Right ventricle myocardium inferior (tissue), 1 donor: ENCODE measurements at places on chromosomes 7 and 10. TPM values are rescaled to one million over a fixed set of nuclear protein-coding genes. Genes with fewer than 3 reads are reported as not detected.
A peak's percentile ranks its signal among the peaks of the same experiment; 100 is the strongest.

DNA sequence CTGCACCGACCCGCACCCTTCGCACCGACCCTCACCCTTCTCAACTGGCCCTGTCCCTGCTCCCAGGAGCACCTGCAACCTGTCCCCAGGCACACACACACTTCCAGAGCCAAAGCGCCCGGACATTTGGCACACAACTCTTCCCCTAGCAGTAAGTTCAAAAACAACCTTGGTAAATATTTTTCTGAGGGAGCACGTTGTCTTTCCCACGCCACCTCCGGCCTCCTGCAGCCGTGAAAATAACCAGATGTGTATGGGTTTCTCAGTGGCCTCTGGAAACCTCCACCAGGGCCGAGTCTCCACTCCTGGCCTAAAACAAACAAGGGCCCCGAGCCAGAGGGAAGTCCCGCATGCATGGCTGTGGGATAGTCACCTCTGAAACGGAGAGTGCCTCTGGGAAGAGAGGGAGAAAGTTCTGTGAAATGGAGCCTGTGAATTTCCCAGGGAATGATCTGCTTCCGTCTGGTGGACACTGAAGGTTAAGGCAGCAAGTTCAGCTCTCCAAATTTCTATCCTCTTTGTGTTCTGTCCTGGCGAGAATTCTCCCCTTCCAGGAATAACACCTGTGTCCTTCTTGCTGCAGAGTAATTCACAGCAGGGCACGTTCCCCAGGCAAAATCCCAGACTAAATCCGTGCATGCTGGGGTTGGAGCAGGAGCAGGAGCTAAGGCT lies 15.8 kb downstream of the PODXL start:
- peak; percentile 58 for DNase-seq

GRCh38 chr10:103225939-103226338 lies 19.7 kb upstream of the RPEL1 start:
- DNase-seq: no peak

Gene VIPR2
- total RNA-seq: 17.0 TPM

DNA sequence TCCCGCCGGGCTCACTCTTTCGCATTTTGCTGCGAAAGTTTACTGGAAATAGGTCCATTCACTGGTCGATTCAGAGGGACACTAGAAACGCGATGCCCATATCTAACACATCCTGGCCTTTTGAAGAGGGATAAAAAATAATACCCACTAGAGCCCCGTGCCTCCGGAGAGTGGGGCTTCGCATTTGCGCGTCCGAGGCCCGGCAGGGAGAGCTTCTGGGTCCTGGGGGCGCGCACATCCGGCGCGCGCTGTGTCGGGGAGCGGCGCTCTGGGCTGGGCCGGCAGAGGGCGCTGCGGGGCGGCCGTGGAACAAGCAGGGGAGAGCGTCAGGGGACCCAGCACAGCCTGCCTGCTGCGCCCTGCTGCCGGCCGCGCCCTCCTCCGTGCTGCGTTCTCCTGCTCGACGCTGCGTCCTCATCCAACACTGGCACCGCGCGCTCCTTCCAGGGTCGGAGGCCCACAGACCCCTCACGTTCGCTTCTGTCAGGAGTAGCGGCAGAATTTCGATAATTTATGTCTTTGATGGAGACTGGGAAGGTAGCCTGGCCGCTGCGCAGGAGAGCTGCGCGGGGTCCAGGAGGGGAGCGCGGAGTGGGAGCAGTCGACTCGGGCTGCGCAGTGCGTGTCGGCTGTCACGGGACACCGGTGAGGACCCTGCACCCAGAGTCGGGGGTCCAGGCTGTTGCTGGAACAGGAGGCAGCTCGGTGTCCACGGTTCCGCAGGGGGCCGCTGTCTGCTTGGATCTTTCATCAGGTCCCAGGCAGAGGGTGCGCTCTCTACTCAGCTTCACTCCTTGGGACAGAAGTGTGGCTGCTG lies 41.5 kb upstream of the ZNF32 start:
- DNase-seq: peak; percentile 92

- no peak for DNase-seq
These were observed 471.0 kb downstream of the GFRA1 start for GRCh38 chr10:115801992-115802391.

GRCh38 chr10:604716-605631 lies 84.5 kb downstream of the DIP2C start:
- DNase-seq: no peak

DNA sequence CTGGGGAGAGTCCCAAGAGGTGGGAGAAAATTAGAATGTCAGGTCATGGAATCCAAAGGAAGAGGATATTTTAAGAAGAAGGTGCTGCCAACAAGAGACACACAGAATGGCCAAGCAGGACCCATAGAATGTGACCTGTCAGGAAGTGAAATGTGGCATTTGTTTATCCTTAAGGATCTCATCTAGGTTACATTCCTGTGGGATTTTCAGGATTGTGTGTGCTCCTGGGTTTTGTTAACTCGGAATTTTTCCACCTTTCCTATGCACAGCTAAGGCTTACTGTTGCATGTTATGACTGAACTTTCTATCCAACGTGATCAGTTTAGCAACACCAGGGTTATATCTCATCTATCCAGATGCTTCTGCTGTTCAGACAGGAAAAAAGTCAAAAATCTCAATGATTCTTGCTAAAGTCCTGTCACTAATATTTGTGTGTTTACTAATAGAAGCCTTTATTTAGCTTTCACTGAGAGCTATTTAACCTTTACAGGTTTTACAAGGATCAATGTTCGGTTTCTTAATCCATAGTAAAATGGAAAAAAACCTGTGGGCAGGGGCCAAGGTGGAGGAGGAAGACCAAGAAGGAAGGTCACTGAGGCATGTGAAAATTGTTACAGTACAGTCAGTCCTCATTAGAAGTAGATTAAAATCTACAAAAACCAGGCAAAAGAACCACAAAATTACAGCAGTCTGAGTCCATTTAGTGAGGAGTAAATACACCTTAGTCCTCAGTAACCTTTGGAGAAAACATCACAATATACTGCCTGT lies 437.8 kb upstream of the NPVF start:
- DNase-seq: no peak
